ENCODE measurements at places on chromosomes 5 and 9.

DNA sequence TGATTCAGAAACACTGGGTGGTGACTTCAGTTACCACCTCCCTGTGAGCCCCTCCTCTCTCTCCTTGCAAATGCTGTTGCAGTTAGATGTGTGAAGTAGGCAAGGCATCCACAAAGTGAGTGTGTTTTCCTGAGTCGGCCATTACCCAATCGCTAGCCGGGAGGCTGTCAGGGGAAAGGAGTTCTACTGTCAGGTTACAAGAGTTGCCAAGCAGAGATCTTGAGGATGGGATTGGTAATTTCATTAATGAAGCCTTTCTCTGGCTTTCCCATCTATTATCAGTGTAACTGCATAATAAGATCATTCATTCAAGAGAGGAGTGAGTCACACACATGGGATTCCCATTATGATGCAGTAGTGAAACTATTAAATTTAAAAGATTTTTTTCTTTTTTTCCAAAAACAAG, 106.9 kb downstream of the GLDC start:
- no peak for DNase-seq

GRCh38 chr9:96567203-96567700, 52.4 kb downstream of the CDC14B start:
- no peak for DNase-seq

- no peak for DNase-seq
Observed at GRCh38 chr5:131081913-131082488, 83.1 kb downstream of the HINT1 start.

- no peak for DNase-seq
Observed at GRCh38 chr5:61599370-61600122, 267.5 kb downstream of the ZSWIM6 start.

DNA sequence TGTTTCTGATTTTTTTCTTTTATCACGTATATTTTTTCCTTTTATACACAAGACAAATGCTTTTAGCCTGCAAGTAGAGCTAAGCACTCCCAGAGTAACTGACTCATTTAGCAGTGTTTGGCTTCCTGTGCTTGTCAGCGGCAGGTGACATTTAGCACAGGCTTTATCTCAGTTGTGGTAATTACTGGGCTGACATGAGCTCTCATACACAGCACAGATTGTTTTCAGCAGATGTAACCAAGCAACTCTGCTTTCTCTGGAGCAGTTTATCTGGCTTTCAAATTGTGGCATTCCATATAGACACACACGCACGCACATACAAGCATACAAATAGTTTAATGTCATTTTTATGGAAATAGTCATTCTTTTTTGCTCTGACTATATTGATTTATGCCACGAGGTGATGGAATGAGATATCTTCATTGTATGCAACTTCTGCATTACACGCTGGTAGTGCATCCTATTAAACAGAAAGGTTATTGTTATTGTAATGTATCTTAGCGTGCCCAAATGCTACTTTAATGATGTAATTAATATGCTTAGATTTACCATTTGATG, 379.0 kb upstream of the GRAMD2B start:
- DNase-seq = no peak

GRCh38 chr5:79612667-79613198, 492 bp downstream of the TENT2 start:
- no peak for DNase-seq

DNA sequence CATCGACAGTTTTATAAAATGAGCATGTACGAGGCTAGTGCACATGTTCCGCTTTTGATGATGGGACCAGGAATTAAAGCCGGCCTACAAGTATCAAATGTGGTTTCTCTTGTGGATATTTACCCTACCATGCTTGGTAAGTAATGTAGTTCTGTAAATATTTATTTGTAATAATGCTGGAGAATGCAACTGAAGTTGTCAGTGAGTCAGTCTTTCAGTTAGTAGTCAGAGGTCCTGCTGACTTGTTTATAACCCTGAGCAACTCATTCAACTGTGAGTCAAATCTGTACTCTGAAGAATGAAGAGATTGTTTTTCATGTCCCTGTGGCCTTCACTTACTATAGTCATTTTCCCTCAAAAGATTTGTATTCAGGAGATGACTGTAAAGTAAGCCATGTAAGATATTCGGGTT, 28.4 kb upstream of the GPR150 start:
- no peak for DNase-seq

- DNase-seq = no peak
Observed at GRCh38 chr9:33080534-33080933, 4.1 kb upstream of the SMU1 start.

GRCh38 chr9:104263942-104264341, 169.8 kb downstream of the SMC2 start:
- no peak for DNase-seq

DNA sequence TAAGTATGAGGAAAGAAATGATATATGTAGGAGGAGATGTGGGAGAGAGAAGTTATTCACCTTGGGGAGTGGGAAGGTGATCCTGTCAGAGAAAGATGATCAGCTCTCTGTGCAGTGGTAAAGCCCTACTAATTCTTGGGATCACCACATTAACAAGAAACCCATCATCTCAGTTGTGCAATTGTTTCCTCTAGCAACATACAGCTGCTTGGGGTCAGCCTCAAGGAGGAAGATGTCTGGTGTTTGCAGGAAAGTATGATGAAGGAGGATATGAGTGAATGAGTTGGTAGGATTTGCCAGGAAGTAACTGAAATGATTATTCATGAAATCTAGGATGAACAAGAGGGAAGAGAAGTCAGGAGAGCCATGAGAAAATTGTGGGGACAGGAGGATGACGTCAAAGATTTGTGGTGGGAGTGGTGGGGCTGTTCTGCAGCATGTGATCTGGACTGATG, 50.1 kb downstream of the TNFSF8 start:
- no peak for DNase-seq

DNA sequence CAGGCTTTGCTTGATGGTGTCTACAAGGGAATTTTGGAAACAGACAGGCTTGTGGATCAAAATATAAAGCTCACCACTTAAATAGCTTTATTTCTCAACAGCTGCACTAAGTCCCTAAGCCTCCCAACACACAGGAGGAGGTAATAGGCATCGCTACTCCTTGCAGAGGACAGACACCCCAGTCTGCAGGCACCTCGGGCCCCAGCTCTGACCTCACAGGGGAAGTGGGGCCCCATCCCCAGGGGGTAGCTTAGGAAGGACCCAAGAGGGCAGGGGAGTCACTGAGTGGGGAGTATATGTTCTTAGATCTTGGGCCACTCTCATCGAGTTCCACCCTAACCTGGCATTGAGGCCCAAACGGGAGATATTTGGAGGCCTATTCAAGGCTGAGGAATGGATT, 66.7 kb upstream of the XPA start:
- DNase-seq = no peak

- DNase-seq = no peak
Observed at GRCh38 chr5:154371687-154372086, 74.1 kb upstream of the SAP30L start.

Measured in suprapubic skin (tissue), 4 donors.